ENCODE measurements at places on chromosomes 12 and 14.

DNA sequence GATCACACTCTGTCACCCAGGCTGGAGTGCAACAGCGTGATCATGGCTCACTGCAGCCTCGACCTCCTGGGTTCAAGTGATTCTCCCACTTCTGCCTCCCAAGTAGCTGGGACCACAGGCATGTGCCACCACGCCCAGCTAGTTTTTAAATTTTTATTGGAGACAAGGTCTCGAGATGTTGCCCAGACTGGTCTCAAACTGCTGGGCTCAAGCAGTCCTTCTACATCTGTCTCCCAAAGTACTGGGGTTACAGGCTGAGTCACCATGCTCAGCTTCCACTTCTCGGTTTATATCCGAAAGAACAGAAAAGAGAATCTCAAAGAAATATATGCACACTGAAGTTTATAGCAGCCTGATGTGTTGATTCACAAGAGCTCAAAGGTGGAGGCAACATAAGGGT, 107.5 kb downstream of the SCARB1 start:
- DNase-seq, result no peak

DNA sequence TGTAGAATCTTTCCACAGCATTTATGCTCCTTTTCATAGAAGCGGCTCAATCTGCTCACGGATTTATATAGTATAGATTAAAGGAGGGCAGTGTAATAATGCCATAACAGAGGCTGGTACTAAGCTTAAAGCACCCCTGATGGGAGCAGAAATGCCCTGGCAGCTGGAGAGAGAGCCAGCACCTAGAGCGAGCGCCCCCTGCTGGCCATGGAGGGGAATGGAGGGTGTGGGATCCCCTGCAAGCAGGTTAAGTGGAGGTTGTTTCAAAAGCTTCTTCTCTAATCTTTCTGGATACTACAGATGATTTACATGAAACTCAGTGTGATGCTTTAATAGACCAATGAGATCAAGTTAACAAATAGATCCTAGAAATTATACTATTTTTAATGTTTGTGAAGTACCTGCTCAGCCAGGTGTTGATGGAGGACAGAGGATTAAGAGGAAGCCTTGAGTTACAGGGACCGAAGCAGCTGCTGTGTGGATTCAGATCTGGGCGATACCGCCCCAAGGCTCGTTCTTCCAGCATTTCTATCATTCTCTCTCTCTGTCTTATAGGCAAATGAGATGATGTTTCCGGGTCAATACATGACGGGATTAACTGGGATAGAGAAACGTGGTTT, 1519.3 kb upstream of the TMEM132C start:
- no peak for DNase-seq

GRCh38 chr14:75495882-75496281, 26.4 kb upstream of the BATF start:
- DNase-seq, result no peak

DNA sequence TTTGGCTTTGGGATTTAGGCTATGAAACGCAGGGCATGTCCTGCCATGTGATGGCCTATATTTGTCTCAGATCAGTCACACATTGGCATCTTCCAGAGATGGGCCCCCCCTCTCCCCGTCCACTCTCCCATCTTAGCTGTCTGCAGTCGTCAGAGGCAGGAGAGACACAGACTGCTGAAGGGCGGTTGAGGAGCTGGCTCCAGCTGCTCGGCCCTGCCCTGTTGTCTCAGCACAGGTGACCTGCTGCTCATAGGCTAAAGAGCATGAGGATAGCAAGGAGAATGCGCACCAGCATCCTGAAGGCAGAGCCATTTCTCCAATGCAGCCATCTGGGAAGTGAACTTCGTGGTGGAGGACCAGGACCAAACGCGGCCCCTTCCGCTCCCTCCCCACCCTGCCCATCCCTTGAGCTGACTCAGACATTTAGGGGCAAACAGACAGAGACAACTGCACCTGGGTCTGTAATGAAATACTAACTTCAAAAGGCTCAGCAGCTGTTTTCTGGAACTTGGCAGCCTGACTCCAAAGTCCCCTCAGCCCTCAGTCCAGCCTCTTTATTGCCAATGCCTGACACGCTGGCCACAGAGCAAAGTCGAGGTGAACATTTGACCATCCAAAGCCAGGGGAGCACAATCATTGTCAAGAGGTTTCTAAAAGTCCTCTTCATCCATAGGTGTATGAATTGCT, 22.3 kb downstream of the FZD10 start:
- no peak for DNase-seq

DNA sequence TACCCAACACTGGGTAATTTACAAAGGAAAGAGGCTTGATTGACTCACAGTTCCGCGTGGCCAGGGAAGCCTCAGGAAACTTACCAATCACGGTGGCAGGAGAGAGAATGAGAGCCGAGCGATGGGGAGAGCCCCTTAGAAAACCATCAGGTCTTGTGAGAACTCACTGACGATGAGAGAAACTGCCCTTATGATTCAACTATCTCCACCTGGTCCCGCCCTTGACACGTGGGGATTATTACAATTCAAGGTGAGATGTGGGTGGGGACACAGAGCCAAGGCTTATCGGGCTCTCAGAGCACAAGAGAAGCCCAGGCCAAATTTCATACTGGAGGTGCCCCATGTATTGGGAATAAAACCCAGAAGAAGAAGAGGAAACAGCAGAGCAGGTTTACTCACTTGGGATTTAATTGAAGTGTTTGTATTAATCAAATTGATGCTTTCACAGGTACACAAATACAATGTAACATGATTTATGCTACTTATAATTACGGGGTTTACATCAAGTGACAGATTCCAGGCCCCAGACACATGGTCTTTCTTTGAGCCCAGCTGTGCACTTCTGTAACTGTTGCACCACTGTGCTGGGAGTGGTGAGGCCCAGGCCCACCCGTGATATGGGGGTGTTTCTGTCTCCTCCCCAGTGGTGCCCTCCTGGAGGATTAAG, 8.2 kb upstream of the CCDC85C start:
- no peak for DNase-seq

DNA sequence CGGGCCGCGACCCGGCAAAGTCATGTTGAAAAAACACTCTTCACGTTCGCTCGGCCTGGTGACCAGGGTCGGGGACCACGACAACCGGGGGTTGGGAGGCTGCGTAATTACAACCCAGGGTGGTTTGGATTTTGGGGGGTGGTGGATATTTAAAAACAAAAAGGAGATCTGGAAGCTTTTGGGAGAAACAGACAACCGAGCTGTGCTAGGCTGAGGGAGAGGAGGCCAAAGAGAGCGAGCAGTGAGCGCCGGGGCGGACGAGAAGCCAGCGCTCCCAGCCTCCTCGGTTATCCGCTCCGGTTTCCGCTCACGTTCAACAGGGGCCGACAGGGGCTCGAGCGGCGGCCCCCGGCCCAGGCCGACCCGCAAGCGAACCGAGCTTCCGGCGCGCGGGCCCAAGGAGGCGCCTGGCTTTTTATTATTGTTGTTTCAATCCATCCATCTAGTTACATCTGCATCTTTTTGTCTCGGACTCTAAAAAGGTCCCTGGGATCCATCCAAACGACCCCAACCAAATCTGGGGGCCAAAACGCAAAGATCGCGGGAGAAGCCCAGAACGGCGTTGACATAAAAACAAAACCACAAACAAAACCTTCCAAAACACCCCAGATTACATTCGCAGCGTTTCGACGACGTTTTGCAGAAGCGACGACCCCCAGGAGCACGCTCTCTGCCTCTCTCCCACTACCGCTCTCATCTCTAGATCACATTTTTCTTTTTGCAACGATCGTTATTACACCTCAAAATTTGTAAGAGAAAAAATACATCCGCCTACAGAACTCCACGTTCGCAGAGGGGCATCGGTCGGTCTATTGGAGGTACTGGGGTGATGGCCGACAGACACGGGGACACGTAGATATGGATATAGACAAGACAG, 771 bp downstream of the OTX2 start:
- no peak for DNase-seq

DNA sequence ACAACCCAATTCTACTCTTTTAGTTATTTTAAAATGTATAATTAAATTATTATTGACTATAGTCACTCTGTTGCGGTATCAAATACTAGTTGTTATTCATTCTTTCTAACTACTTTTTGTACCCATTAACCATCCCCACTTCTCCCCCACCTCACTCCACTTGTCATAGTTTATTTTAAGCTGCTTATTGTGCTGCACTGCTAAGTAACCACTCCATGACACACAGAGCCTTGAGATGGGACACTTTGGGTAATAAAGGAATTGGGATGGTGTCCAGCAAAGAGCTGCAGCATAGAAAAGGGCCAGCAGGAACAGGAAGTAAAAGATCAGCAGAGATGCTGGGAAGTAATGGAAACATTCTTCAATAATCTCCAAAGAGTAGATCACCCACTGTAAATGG, 123.0 kb downstream of the RPS29 start:
- no peak for DNase-seq

GRCh38 chr14:40417777-40418401, 985.7 kb upstream of the FBXO33 start:
- DNase-seq, result no peak

DNA sequence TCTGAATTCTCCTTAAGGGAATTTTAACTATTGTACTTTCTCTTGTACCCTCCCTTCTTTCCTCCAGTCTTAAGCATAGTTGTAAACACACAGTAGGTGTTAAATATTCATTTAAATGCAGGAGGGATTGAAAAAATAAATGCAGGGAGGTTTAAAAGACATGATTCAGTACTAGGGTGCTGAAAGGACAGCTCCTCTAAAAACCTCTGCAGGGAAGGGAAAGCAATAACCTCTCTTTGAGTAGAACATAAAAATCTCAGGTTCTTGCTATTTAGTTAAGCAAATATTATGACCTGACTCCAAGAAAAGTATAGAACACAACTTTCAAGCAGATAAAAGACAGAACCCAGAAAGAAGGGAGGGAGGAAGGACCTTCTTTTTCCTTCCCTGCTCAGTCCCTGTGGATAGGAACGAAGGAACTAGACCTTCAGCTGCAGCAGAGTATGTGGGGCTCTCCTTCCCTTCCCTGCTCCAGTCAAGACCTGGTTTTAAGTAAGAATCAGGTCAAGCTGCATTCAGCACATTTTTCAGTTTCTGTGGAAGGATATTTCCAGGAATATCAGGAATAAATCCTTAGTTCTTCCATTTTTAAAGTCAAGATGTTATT, 4.7 kb downstream of the MAP3K9 start:
- no peak for DNase-seq

DNA sequence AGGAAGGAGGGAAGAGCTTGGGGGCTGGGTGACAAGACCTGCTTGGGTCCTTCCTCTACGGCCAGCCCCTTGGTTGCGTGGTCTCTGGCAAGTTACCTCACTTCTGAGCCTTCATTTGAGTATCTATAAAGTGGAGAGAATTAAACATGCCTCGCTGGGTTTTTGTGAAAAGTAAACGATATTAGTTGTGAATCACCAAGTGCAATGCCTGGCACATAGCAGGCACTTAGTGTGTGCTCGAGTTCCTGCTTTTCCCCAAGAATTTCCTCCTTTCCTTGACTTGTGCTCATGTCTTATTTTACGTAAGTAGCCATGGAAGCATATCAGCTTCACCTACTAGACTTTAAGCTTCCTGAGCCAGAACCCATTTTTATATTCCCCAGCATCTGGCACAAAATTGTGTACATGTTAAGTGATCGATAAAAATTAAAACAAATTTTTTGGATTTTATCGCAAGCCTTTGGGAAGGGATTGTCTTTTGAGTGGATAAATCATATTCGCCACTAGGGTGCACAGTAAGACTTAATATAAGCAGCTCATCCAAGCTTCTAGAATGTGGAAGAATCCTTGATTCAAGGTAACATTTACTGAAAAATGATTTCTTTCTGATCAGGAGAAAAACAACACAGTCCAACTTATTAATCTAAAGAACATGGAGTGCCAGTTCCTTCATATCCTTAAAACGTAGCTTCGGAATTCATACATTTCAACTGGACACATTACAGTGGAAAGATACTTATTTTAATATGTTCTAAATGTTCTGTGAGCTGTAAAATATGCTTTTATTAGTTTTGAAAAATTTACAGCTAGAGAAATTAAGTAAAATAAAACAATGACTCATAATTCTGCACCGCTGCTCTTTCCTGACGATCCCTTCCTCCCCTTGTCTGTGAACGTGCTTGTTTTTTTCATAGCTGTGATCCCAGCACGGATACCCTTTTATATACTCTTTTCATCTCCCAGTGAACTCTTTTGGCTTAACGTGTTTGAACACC, 62.0 kb downstream of the SLC25A47 start:
- no peak for DNase-seq

GRCh38 chr12:114480337-114481199, 74.6 kb upstream of the TBX5 start:
- no peak for DNase-seq

GRCh38 chr14:60744566-60744965, 10.0 kb downstream of the MNAT1 start:
- DNase-seq, result no peak

DNA sequence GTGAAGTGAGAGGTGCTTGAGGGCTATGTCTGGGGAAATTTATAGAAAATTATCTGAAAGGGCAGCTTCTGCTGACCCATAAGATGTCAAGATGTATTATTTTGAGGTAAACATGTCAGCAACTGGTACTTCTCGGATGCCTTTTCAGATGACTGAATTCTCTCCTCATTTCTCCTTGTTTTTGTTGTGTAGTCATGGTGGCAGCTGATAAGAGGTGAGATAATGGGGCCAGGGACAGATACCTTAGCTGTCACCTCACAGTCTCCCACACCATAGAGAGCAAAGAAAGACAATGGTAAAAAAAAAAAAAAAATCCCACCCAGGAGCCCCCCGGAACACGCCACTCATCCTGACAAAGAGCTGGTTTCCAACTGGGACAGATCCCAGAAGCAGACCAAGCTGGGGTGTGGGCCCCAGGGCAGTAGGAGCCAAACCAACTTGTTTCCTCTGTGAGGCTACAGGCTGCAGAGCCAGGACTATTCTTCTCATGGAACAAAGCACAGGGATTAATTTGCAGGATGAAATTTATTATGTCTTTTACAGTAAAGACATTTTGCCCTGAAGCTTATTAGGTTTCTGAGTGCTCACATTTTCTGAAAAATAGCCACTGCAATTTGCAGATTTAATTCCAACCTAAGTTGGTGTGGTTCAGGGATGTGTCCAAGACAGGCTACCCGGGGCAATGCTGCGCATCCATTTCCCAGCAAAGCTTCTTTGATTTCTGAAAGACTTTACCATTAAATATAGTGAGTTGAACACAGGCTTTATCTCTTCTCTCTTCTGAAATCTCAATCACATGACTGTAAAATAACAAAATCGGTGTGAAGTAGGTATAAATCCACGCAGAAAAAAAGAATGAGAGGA, 52.2 kb downstream of the NDUFA12 start:
- DNase-seq, result no peak

GRCh38 chr14:59698793-59699192, 122.2 kb upstream of the CCDC175 start:
- no peak for DNase-seq

GRCh38 chr12:131229426-131230339, 276.0 kb downstream of the ADGRD1 start:
- DNase-seq, result no peak

- DNase-seq, result no peak
Measured at GRCh38 chr12:95615749-95616148, 64.5 kb upstream of the USP44 start.
